Liver (tissue), 10 donors: ENCODE measurements at places on chromosomes 16 and 17.

GRCh38 chr17:77115510-77115909 is 25.3 kb upstream of the SEC14L1 start:
- DNase-seq: no peak

DNA sequence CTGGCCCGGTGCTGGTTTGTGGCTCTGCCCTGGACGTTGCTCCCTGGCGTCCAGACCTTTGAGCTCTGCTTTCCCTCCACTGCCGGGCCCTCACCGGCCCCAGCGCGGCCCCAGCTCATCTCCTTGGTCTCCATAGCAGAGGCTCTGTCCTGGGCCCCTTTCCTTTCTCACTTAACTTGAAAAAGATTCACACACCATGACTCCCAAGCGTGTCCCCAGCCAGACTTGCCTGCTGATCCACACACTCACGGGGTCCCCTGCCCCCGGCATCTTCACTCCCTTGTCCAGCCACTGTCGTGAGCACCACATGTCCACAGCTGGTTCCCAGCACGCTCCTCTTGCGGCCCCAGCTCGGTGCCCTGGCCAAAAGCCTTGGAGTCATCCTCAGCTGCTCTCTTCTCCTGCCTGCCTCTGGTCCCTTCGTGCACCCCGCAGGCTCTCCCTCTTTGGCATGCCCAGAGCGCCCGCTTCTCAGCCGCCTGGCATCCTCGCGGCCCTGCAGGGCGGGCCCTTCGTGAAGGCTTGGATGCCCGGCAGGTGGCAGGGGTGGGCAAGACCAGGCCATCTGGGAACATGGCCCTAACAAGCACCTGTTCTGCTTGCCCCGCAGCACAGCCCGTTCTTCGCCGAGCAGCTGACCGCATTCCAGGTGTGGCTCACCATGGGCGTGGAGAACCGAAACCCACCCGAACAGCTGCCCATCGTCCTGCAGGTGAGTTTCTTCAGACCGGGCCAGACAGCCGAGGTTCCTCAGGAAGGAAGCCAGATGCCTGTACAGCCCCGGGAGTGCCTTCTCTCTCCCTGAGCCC is 145.6 kb upstream of the CHMP6 start:
- no peak for DNase-seq

- DNase-seq: no peak
Observed at GRCh38 chr17:77433385-77434135, 292.8 kb downstream of the SEC14L1 start.

- no peak for DNase-seq
Observed at GRCh38 chr16:17160920-17161431, 309.8 kb downstream of the XYLT1 start.

- DNase-seq: no peak
Observed at GRCh38 chr17:19392303-19392702, 5.3 kb upstream of the MFAP4 start.

- DNase-seq: no peak
Observed at GRCh38 chr17:61459939-61460718, 7.9 kb downstream of the TBX4 start.

DNA sequence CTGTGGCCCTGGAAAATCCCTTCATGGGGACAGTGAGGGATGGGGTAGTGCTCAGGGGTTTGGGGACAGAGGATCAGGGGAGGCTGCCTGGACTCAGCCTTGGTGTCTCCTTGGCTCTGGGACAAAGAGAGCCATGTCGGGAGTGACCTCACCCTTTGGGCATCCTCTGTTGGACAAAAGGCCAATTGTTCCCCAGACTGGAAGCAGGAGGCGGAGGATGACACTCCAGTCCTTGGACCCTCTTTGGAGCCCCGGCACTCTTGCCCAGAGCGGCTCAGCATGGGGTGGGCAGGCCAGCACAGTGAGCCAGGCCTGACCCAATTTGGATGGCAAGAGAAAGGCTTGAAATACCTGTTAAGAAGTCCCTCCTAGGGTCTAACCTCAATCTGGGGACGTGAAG is 39.4 kb upstream of the PHB1 start:
- no peak for DNase-seq

GRCh38 chr16:74942566-74942965 is 42.4 kb downstream of the WDR59 start:
- no peak for DNase-seq

DNA sequence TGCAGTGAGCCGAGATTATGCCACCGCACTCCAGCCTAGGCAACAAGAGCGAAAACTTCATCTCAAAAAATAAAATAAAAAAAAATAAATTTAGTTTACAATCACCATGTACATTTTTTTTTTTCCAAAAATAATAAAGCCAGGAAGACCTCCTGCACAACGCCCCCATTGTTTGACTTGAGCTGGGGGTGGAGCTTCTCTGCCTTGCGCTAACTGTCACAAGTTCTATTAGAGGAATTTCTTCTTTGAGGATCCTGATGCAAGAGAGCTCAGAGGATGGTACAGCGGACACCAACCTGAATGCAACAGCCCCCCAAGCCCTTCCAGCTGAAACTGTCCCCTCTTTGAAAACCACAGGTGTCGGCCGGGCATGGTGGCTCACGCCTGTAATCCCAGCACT is 24.9 kb upstream of the CBX4 start:
- no peak for DNase-seq

DNA sequence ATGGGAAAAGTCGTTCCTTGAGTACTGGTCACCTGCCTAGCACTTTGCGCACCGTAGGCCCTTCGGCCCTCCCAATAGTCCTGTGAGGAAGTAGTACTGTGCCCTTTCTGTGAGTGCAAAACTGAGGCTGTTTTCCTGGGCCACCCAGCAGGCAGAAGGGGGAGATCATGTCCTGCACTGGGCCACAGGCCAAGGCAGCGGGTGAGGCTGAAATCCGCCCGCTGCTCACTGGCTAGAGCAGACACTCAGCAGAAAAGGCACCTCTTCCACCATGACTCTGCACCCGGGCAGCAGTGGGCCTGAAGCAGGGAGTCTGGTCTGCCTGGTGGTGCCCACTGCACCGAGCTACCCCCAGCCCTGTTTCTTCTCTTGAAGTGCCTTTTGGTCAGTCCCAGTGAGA is 20.2 kb downstream of the METTL22 start:
- DNase-seq: peak; percentile 56

- no peak for DNase-seq
Observed at GRCh38 chr17:13337864-13338371, 263.8 kb downstream of the HS3ST3A1 start.

GRCh38 chr17:81390873-81391255 is 4.4 kb upstream of the BAHCC1 start:
- no peak for DNase-seq

- DNase-seq: no peak
Observed at GRCh38 chr17:64357191-64357981, 33.3 kb downstream of the PECAM1 start.

DNA sequence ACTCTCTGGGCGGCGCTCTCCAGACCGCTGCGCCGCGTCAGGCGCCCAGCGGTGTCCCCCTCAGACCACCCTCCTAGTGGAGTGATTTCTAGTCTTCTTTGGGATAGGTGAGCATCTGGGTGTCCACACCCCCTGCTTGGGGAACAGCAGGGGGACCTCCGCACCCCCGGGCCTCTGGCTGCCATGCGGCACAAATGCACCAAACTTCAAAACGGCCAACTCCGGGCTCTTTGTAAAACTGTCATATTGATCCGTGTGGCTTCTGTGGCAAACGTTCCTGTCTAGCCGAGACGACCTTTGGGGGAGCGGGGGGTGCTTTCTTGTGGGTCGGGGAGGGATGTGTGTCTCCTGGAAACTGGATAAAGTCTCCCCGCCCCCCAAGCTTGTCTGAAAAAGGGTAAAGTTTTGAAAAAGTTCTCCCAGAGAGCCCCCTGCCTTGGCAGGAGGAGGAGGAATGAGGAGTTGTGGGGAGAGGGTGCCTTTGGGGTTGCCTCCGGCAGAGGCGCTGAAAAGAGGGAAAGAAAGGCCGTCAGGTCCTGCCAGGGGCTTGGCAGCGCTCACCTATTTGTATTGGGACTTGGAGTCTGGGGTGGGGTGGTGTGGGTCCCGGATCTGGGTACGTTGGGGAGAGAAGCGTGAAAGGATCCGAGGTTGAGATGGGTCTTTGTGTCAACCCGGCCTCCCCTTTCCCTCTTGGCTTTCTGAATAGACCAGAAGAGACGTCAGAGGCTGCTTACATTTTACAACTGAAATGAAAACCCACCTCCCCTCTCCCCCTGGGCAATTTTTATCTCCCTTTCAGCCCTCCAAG is 2.2 kb upstream of the CHD3 start:
- DNase-seq: peak; percentile 44

DNA sequence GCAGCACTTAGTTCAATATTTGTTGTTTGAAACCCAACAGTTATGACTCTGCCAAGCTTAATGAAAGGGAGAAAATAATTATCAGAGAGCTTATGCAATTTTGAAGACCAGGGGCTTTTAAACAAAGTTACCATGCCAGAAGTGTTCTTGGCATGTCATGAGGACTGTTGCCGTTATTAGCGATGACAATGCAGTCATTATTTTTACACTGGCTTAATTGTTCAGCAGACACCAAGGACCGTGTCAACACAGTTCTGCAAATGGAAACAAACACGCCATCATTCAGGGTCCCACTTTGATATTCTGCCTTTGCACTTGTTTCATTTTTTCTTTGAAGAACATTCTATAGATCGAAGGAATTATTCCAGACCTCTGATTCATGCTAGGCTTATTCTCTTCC is 518.5 kb downstream of the CDH13 start:
- no peak for DNase-seq

DNA sequence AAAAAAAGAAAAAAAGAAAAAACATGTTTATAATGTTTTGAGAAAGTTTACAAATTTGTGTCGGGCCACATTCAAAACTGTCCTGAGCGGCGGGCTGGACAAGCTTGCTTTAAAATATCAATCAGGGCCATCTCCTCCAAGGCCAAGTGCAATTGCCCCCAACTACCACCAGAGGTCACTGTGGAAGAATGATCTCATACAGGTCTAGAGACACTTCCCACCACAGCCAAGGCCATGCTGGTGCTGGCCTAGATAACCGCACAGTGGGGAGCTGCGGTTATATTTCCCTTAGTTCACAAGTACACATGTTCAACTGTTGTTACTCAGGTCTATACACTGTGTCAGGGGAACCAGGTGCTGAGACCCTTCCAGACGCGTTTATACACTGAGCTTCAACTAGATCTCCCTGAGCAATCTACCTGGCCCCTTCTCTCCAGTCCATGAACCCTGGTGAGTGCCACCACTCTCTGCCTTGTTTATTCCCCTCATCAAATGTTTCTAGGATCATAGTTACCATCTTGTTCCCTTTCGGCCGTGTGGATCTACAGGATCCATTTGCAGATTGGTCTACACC is 83.8 kb upstream of the CCL2 start:
- peak; percentile 54 for DNase-seq

GRCh38 chr16:83661656-83662055 is 146.1 kb upstream of the HSBP1 start:
- no peak for DNase-seq

- no peak for DNase-seq
Observed at GRCh38 chr16:29990883-29991570, 4.4 kb downstream of the HIRIP3 start.

GRCh38 chr17:2982854-2983253 is 80.6 kb downstream of the OR1D5 start:
- peak; percentile 20 for DNase-seq

DNA sequence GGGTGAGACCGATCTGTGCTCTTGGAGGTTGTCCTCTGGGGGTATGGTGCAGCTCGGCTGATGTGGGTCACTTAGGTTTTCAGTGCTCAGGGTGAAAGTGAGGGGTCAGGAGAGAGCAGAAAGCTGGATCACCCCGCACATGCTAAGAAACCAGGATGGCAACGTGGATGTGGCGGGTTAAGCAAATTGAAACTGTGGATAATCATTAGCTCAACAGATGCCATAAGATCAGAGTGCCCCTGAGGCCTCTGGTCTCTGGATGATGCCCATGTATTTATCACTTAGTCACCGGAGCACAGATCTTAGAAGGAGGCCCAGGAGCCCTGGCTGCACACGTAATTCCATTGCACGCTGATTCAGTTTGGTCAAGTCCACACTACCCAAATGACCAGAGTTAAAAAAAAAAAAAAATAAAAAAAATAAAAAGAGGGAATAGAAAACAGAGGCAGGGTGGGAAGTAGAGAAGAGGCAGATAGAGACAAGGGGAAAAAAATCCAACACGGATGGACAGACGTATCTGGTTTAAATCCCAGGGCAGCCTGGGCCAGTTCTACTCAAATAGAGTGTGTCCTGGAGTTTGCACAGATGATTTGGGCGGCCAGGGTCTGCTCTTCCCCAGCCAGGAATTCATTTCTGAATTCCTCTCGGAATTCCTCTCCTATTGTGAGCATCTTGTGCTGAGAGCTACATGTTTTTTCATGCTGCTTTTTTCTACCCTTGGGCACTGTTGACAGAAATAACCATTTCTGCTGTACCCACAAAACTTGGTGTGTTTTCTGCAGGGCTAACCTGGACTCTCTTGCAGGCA is 378.3 kb downstream of the CPPED1 start:
- DNase-seq: peak; percentile 36

GRCh38 chr17:78563189-78564145 is 13.7 kb downstream of the DNAH17 start:
- no peak for DNase-seq

DNA sequence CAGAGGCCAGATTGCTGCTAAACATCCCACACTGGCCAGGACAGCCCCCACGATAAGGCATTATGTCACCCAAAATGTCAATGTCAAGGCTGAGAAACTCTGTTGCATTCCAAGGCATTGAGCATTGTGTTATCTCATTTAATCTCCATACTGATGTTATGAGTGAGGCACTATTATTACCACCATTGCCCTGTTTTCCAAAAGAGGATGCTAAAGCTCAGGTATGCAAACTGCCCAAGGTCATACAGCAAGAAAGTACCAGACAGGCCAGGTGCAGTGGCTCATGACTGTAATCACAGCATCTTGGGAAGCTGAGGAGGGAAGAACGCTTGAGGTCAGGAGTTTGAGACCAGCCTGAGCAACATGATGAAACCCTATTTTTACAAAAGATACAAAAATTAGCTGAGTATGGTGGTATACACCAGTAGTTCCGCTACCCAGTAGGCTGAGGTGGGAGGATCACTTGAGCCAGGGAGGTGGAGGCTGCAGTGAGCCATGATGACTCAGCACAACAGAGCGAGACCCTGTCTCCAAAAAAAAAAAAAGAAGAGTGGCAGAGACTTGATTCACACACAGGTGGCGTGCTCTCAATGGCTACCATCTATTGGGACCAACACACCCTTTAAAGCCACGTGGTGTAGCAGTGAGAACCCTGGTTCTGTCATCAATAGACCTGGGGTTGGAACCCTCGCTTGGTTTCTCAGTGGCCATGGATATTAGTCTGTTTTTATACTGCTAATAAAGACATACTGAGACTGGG is 58.8 kb upstream of the GRIN2A start:
- no peak for DNase-seq
